ENCODE measurements at places on chromosomes 13 and 19.

GRCh38 chr13:41332829-41333228 lies 21.8 kb downstream of the NAA16 start:
- DNase-seq, result no peak

DNA sequence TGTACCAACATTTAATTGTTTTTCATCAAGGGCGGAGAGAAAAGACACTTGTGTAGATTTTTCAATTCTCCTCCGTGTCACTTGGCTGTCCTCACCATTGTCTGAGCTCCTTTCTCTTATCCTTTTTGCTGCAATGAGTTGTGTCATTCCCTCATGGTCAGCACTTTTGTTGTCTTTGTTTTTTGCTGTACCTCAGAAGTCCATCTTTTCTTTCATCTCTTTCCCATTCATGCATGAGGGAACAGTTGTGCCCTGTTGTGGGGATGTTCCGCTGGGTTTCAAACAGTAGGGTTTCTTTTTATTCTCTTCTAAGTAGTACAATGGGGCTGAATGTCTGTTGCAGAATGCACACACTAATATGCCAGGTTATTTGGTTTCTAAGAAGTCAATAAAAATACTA lies 222.6 kb downstream of the TM9SF2 start:
- DNase-seq, result no peak

DNA sequence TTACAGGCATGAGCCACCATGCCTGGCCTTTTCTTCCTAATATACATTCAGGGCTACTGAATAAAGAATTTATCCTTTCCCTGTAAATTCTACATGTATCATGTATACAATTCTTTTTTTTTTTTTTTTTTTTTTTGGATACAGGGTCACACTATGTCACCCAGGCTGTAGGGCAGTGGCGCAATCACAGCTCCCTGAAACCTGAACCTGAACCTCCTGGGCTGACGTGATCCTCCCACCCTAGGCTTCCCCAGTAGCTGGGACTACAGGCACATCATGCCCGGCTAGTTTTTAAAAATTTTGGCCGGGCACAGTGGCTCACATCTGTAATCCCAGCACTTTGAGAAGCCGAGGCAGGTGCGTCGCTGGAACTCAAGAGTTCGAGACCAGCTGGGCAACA lies 6.5 kb upstream of the SLC44A2 start:
- DNase-seq, result no peak

DNA sequence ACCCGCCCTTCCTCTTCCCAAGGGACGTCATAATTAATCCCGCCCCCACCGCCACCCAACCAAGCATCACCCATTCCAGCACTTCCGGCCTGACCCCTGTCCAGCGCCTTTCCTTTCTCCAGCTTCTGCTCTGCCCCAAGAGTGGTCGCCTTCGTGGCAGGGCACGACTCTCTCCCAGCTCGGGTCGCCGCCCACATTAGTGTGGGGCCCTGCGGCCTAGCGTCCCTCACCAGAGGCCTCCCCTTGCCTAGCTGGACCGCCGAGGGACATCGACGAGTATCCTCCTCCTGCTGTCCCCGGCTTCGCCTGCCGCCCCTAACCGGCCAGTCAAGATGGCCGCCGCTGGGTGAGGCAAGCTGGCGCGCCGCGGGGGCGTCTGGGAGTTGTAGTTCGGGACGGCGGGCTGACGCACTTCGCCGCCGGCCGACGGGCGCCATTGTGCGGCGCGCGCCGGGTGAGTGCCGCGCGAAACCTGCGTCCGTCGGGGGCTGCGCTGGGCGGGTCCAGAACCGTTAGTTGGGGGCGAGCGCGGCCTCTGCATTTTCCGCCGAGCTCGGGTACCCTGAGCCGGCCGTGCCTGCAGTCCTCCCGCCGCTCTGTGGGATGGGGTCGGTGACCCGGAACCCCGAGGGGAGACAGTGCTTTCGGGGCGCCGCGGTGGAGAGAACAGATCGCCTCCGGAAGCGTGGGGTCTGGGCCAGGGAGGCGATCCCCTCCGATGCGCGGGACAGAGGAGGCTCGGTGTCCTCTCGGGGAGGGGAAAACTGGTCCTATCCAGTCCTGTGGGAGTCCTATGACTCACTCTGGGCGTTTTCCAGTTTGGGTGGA lies at the start of gene ZNF274:
Gene ZNF274, plus strand, starts transcription at position 73 of the 828 bp plus-strand sequence. CDS start 905 bp downstream, outside the sequence.
- DNase-seq, result peak; percentile 79

- no peak for DNase-seq
These were observed 18.4 kb upstream of the RNASEH2B start for GRCh38 chr13:50891206-50891605.

GRCh38 chr13:107367258-107367657 lies 799.3 kb upstream of the ARGLU1 start:
- no peak for DNase-seq

DNA sequence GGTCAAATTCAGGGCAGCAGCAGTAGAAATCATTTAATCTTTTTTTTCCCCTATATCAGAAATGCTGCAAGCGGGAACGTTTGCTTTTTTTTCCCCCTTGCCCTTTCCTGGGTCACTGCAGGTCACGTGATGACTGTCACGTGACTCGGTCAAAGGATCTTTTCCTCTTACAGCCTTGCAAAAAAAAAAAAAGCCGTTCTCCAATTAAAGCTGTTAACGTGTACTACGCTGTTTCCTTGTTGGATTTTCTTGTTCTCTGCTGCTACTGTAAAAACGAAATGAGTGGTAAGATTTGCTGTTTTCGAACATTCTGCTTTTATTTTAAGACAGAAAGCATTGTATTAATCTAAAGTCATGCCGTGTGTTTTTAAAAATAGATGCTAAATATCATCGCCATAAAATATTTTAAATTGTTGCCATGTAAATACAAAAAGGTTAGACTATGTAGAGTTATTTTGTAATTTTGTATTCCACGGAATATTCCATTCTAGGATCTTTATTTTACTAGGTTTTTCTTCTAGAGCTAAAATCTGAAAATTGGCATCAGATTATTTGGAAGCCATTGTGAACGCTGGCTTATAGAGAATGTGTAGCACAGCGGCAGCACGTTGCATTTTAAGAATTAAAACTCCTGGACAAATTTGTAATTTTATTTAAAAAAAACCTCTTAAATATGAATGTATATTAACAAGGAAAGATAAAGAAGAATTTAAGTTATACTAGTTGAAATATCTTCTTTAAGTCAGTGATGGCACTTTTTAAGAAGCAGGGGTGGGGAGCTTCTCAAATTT lies 109.8 kb upstream of the MLNR start:
- peak; percentile 63 for DNase-seq

DNA sequence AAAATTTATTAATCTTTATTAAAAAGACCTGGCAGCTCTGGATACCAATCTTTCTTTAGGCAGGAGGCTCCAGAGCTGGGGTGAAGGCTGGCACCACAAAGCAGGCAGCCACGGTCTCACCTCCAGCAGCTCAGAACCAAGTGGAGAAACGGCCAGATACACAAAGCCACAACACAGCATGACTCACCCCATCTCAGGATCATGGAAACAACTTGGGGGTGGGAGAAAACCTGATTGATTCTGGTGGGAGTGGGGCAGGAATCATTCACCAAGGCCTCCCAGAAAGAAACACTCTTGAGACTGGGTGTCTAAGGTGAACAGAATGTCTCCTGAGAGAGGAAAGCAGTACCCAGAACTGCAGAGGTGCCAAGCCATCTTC lies 64.2 kb downstream of the CRYL1 start:
- DNase-seq, result no peak

DNA sequence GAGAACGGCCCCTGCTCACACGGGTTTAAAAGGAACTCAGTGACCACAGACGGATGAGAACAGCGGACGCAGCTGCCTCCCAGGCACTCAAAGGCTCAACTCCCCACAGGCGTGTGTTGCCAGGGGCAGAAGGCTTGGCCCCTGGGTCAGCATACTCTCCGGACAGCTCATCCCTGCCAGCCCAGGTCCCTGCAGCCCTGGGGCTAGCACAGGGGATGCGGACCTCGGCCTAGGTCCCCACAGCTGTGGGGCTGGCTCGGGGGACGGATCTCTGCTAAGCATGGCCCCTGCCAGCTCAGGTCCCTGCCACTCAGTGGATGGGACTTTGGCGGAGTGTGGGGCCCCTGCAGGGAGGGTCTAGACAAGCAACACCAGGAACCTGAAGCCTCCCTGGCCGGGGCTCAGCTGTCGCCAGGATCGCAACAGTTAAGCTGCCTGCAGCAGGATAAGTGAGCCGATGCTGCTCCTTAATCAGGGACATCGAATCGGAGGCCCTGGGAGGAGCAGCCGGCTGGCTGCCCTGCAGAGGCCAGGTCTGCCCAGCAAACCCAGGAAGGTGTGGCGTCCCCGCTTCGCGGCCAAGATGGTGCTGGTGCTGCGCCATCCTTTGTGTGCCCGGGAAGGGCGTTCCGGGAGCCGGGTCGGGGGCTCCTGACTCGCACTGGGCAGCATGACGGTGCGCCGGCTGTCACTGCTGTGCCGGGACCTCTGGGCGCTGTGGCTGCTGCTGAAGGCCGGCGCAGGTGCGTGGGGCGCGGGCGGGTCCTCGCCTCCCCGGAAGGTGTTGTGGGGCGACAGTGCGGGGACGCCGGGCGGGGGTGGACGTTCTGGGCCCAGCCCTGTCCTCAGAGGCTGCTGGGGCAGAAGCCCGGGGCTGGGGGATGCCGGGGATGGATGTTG lies 32.5 kb downstream of the MCF2L start:
- DNase-seq, result peak; percentile 61

- no peak for DNase-seq
These were observed 107.9 kb downstream of the GGACT start for GRCh38 chr13:100480676-100481075.

GRCh38 chr19:18785179-18786124 lies 5.7 kb downstream of the COMP start:
- no peak for DNase-seq

GRCh38 chr13:93767180-93767916 lies 540.7 kb downstream of the GPC6 start:
- no peak for DNase-seq

GRCh38 chr19:34974646-34975045 lies 10.6 kb upstream of the ZNF792 start:
- DNase-seq, result no peak

Data from anterior cingulate cortex (tissue), 58 donors.